ENCODE measurements at places on chromosomes 7 and 10.

DNA sequence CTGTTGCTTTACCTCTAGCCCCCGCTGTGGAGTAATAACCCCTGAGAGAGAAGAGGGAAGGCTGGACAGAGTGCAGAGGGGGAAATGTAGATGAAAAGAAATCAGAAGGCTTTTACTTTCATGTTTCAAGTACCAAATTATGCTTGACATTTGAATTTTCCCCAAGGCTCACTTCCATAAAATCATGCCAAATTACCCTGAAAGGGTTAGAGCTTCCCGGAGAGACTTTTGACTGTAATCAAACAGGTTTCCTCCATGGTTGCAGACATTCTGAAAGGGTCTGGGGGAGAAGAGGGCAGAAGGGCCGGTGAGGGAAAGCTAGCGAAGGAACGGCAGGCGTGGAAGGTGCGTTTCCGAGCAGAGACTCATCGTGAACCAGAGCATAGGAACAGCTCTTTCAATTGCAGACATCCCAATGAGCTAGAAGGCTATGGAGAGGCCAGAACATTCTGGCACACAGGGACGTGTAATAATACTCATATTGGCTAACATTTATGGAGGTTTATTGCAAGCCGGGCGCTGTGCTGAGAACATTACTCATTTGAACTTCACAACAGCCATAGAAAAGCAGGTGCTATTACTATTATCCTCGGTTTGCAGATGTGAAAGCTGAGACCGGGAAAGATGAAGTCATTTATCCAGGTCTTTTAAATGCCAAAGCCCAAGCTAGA lies 620.8 kb upstream of the AUTS2 start:
- no peak for DNase-seq

DNA sequence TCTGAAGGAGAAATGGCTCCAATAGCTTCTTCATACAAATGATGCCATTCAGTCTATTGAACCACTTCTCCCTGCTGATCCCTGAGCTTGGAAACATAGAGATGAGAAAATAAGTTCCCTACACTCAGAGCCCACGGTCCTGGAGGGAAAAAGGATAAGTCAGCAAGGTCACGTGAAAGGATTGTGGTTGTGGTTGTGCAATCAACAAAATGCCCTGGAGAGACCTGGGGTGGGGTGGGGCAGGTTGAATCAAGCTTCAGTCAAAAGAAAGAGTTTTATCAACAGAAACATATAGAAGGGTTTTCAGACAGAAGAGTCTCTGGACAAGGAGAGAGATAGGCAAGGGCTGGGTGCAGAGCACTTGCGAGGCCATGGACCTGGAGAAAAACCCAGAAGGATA lies 30.1 kb downstream of the C10orf90 start:
- no peak for DNase-seq

DNA sequence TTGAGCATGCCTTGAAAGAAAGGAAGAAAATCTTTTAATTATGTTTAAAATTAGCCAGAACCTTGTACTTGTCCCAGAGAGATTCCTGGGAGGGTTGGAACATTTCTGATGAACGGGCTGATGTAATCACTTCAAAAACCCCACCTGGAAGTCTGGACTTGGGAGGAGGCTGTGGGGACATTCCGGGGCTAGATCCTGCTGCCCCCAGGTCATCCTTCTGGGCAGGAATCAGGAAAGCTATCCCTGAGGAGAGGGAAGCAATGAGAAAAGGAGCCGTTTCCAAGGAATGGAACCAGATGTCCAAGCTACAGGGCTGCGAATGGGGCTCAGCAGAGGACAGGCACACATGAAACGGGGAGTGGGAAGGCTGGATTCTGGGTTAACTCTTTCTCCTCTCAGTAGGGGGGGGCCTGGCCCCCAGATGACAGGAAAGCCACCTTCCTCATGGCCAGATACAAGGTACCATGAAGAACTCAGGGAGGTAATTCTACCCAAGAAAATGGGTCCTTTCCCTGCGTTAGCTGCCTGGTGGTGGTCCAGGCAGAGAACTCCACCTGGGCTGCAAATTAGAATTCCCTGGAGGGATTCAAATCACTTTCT lies 280.1 kb downstream of the TCF7L2 start:
- DNase-seq: no peak

GRCh38 chr10:60430017-60430416 lies 40.3 kb upstream of the ANK3 start:
- no peak for DNase-seq

- no peak for DNase-seq
Measured at GRCh38 chr10:86968271-86968993, at the start of gene ADIRF. Gene ADIRF, plus strand, starts transcription at chr10:86968482. Its CDS starts 63 bp downstream, at chr10:86968545.

DNA sequence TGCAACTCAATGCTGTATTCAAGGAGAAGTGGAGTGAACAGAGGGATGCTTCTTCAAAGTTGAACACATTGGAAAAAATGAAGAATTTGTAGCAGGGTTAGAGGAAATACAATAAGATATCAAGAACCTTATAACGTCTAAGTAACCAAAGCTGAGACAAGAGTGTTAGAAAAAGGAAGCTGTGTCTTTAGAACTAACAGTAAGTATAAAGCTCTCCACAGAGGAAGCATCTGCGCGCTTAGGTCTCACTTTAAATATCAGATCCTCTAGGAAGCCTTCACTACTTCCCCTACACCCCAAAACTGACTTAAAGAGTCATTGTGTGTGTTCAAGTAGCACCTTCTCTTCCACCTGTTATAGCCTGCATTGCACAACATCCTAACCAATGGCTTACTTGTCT lies 43.0 kb downstream of the CH25H start:
- DNase-seq: no peak

- no peak for DNase-seq
Measured at GRCh38 chr7:139106959-139107358, 2.6 kb downstream of the ZC3HAV1 start.

GRCh38 chr10:32109603-32110002 lies 53.4 kb upstream of the KIF5B start:
- no peak for DNase-seq

GRCh38 chr7:50667789-50668226 lies 102.6 kb upstream of the DDC start:
- DNase-seq: no peak

GRCh38 chr7:150962553-150963399 lies 15.3 kb downstream of the KCNH2 start:
- peak; percentile 73 for DNase-seq

DNA sequence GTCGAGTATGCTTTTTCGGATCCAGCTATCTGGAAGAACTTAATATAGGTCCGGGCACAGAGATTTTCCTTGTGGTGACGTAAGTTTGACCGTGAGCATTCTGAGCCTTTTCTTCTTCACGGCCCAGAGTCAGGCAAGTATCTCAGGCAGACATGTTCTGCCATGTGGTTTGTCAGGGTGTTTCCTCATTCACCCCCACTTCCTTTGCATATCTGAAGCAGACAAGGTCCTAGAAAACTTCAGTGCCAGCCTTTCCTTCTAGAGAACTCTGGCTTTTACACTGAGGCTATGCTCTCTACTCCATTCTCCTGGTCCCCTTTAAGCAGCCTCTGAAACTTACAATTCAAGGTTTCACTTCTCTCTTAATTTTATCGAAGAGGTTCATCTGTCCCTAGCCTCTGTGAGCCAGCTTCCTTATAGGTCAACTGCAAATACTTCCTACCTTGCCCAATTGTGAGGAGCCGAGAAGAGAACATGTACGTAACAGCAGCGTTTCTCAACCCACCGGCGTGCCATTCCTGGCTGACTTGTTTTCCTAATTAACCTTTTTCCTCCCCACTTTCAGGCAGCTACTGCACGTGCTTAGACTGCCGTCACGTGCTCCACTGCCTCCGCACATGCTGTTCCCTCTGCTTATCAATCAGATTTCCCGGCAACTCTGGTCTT lies 47.3 kb downstream of the CDCA7L start:
- DNase-seq: no peak

GRCh38 chr10:101693978-101694673 lies 844 bp downstream of the FBXW4 start:
- peak; percentile 74 for DNase-seq

- DNase-seq: no peak
Measured at GRCh38 chr7:45717537-45718235, 143.5 kb downstream of the ADCY1 start.

GRCh38 chr7:105673367-105674084 lies 92.2 kb upstream of the EFCAB10 start:
- DNase-seq: peak; percentile 12

DNA sequence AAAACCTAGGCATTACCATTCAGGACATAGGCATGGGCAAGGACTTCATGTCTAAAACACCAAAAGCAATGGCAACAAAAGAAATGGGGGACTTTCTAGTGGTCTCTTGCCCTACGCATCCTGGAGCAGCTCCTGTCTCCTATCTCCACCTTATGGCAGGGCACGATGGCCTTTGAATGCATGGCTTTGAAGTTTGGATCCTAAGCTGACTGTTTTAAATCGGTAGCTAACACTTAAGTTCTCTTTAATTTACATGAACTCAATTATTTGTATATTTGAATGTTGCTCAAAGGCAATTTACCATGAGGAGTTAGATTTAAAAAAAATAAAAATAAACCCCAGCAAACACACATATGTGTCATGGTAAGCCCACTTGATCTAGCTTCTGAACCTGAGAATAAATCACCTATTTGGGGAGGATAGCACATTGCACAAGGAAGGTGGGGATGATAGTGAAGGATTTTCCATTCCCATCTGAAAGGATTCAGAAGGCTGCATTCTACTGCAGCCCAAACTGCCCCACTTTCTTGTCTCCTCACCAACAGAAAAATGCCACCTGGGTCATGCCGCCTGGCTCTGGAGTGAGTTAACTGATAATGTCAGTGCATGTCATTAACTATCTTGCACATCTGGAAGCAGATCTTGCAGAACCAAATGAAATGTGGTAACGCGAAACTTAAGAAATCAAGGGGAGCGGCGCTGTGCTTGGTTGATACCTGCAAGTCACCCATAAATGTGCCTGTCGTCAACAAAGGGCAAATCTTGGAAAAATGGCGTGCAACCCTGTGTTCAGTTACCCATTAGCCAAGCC lies 12.4 kb downstream of the KLF6 start:
- DNase-seq: no peak

DNA sequence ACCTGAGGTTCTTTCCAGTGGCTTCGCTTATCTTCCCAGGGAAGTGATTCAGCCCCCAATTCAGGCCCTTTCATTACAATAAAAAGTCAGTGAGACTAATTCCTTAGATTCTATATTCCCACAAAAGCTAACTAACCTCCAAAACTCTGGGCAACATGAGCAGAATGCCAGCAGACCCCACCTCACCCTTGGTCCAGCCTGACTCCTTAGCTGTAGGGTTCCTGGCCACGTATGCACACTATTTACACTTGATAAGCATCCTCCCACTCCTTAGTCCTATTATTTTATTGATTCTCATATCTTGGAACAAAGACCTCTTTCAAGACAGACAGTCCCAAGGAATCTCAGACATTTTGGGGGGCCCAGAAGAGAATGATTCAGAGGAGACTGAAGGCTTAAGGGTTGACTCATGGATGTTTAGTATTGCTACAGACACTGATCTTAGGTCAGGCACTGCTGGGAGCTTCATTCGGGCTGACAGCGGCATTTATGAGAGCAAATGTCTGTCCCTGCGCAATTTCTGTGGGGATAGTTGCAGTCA lies 162.6 kb upstream of the GDF10 start:
- DNase-seq: no peak

GRCh38 chr10:60801522-60801921 lies 23.2 kb downstream of the CDK1 start:
- DNase-seq: no peak

GRCh38 chr10:79139124-79139835 lies 70.5 kb downstream of the ZMIZ1 start:
- DNase-seq: no peak

GRCh38 chr7:31955021-31955420 lies 115.2 kb downstream of the PDE1C start:
- DNase-seq: no peak

DNA sequence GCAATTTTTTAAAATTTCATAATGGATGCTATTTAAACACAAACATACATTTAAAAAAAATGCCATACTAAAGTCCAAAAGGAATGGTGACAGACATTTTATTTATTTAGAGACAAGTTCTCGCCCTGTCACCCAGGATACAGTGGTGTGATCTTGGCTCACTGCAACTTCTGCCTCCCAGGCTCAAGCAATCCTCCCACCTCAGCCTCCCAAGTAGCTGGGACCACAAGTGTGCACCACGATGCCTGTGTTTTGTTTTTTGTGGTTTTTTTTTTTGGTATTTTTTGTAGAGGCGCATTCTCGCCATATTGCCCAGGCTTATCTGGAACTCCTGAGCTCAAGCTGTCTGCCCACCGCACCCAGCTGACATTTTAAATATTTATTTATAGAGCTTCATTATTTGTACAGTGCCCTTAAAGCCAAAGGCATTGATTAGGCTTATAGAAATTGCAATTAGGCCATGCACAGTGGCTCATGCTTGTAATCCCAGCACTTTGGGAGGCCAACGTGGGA lies 703.5 kb downstream of the AUTS2 start:
- no peak for DNase-seq

DNA sequence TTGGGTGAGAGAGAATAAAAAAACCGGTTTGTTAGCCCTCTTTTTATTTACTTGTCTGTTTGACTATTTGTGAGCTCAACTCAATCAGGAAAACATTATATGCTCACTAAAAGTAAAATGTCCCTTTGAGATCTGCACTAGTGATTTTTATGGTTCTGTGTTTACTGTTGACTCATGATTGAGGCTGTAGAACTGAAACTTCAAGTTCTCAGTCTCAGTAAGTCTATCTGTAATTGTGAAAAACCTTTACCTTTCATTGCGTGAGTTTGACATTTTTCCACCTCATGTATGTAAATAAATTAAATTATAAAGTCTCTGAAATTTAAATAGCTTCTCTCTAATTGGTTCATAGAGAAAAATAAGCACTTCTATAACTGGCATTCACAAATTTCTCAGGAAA lies 17.0 kb upstream of the CASD1 start:
- DNase-seq: no peak

- DNase-seq: peak; percentile 50
Measured at GRCh38 chr7:144842377-144842851, 6.6 kb upstream of the TPK1 start.

GRCh38 chr7:139737221-139738100 lies 40.3 kb downstream of the HIPK2 start:
- peak; percentile 44 for DNase-seq

DNA sequence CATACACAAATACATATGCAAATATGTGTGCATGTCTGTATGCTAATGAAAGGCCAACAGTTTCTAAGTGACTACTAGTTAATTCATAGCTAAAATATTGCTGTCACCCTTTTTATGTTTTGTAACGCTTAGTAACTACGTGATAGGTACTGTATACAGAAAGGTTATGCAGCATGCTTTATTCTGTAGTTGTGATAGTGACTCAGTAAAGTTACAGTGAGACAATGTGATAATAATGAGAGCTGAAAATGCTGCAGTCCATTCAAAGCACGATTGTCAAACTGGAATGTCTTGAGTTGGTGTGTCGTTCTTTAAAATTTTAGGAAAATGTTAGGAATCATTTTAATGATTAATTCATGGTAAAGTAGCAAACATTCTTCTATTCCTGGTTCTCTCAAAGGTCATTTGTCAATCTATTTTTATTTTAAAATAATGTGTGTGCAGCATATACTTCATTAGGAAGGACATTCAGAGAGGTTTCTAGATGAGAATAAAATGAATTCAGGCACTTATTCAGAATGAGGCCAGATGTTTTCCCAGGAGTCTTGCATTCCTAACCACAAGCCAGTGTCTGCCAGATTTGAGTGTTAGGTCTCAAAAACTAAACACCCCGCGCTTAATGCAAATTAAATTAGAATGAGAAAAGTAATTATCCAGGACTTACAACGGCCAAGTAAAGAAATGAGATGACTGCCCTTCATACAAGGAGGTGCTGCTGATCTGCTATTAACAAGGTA lies 408.8 kb upstream of the FZD8 start:
- no peak for DNase-seq

- DNase-seq: peak; percentile 59
Measured at GRCh38 chr7:123749537-123749857, 694 bp upstream of the WASL start.

GRCh38 chr7:79060498-79060897 lies 393.0 kb downstream of the MAGI2 start:
- DNase-seq: no peak
